Dermis lymphatic vessel endothelial cell (primary cell): ENCODE measurements at places on chromosomes 11 and 22. TPM values are rescaled to one million over a fixed set of nuclear protein-coding genes. Genes with fewer than 3 reads are reported as not detected.

The CRYBB2 gene
- not detected in 2 replicates for total RNA-seq

The MS4A2 gene
- total RNA-seq: not detected in 2 replicates

The OR6T1 gene
- not detected in 2 replicates for total RNA-seq

The PPARA gene
- total RNA-seq: 7.6 and 15.8 TPM in 2 replicates

The SLC5A12 gene
- not detected in 2 replicates for total RNA-seq

The MORC2 gene
- 12.0 and 13.6 TPM in 2 replicates for total RNA-seq

The ART5 gene
- not detected in 2 replicates for total RNA-seq

The OR56A1 gene
- not detected in 2 replicates for total RNA-seq

The GCAT gene
- 11.9 and 13.5 TPM in 2 replicates for total RNA-seq

The RTCB gene
- total RNA-seq: 123 and 152 TPM in 2 replicates

The SRSF8 gene
- 19.7 and 28.9 TPM in 2 replicates for total RNA-seq

The SAA4 gene
- not detected in 2 replicates for total RNA-seq

The PNPLA2 gene
- 45.8 and 67.0 TPM in 2 replicates for total RNA-seq

The PATE4 gene
- not detected in 2 replicates for total RNA-seq
